Esophagus squamous epithelium (tissue), 5 donors: ENCODE measurements at places on chromosomes 5 and 9.

- no peak for DNase-seq
Observed at GRCh38 chr5:91556-92263, at the start of gene PLEKHG4B. Gene PLEKHG4B (plus strand): TSS chr5:92168. CDS start chr5:92232, 64 bp downstream.

DNA sequence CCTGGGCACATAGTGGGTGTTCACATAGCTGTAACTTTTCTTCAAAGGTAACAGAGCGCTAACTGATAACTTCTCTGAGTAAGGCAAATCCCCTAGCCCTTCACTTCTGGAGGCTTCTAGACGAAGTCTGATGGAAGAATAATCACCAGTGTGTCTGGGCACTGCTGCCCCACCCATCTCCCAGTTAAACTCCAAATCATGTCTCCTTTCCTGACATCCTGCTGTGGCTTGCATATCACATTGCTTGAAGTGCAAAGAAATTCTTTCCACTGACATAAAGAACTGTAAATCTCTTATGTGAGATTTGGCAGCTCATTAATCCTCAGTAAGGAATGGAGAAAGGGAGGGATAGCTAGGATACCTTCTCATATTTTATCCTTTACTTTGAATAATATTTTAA is 74.6 kb downstream of the MARCHF11 start:
- no peak for DNase-seq

GRCh38 chr9:132192728-132193127 is 30.9 kb downstream of the NTNG2 start:
- DNase-seq, result no peak

DNA sequence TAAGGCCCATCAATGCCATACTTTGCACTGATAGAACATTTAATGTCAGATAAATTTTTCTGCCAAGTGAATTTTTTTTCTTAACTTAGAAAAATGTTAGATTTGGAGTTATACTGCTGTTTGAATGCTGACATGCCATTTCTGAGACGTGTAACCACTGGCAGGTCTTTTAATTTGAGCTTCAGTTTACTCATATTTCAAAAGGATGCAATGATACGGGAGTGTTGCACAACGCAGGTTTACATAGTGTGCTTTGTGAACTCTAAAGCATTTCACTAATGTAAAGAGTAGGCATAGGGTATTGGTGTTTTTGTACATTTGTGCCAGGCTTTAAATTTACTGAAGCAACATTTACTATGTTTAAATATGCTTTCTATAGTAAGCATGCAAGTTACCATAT is 4.2 kb downstream of the ZBTB43 start:
- DNase-seq, result no peak

- DNase-seq, result no peak
Observed at GRCh38 chr9:110886832-110887231, 151.4 kb downstream of the LPAR1 start.

DNA sequence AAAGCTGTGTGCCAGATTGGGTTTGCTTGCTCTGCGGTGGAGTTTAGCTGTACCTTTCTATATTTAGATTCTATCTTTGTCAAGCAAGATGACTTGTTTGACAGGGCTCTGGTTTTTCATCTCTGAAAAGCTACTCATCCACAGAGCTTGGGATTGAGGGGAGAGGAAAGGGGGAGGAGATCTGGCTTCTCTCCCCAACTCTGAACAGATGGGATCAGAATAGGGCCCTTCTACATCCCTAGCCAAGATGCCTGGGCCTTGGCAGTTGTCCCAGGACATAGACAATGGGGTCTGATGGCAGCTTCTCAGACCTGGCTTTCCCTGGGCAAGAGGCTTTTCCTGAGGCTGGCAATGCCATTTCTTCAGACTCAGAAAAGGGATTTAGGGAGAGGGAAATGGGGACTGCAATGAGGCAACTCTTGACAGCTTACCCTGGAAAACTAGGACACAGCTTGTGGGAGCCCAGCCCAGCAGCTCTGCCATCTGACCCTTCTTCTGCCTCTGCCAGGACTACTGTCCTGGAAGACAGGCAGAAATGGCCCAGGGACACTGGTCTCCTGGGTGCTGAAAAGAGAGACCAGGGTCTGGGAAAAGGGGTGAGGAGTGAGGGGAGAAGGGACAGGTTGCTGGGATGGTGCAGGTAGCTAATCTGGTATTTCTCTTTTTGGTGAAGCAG is 50.2 kb upstream of the ASTN2 start:
- no peak for DNase-seq

- DNase-seq, result no peak
Observed at GRCh38 chr5:65825408-65826328, 100.7 kb upstream of the ERBIN start.

GRCh38 chr5:126198531-126198930 is 224.7 kb upstream of the GRAMD2B start:
- DNase-seq, result no peak

- no peak for DNase-seq
Observed at GRCh38 chr5:147426640-147427327, 83.1 kb downstream of the DPYSL3 start.

GRCh38 chr5:141706121-141706520 is 24.1 kb upstream of the ARAP3 start:
- DNase-seq, result no peak

DNA sequence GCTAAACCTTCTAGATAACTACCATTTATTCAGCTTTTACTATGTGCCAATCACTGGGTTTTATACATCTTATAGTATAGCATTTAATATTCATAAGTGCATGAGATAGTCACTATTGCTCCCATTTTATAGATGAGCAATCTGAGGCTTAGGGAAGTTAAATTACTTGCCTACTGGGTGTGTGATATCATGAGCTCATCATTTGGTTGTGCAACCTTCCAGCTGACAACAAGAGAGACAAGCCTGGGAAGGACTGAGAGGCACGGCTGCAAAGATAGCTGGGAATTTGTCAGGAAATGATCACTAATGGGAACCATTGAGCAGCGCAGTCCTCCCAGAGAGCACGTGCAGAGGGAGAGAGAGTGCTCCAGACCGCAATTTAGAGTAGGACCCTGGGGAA is 481.6 kb upstream of the KIF2A start:
- DNase-seq, result no peak

DNA sequence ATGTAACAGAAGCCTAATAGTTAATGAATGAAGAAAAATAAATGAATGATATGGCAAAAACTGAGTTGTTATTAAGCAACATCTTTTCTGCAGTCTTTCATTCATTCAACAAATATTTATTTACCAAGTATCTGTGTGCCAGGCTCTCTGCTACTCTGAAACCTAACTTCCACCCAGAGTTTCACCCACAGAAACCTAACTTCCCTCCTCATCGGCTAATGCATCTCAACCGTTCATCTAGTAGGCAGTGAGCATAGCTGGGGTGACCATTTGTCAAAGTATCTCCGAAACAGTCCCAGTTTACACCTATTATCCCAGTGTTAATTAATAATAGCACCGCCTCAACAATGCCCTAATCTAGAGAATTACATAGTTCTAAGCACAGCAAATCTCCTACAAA is 1.5 kb downstream of the TTC39B start:
- DNase-seq, result no peak

DNA sequence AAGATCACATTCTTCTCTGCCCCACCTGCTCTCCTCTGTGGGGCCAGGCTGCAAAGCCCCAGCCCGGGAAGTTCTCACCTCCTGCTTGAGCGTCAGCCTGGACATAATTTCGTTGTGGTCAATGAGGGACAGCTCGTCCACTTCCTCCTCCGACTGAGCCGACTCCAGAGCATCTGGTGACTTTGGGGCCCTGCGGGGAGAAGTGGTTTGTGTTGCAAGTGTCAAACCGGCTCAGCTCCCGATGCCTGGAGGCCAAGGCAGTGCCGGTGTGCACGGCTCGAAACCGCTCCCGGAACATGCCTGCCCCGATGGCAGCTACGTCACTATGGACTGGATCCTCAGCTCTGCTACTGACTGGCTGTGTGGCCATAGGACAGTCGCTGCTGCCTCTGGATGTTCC is 52.8 kb downstream of the PRRT1B start:
- DNase-seq, result no peak

DNA sequence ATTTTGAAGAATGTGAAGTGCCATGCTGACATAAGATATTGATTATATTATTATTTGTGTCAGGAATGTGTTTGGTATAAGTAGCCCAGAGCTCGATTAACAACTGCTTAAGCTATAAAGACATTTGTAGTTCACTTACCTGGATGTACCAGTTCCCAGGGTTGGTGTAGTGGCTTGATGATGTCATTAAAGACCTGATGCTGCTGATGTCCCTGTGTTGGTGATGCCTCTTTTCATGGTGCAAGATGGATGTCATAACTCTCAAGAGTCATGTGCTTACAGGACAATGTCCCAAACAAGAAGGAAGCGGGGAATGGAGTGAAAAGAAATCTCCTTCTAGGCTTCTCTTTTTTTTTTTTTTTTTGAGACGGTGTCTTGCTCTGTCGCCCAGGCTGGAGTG is 11.5 kb upstream of the GDNF start:
- no peak for DNase-seq

DNA sequence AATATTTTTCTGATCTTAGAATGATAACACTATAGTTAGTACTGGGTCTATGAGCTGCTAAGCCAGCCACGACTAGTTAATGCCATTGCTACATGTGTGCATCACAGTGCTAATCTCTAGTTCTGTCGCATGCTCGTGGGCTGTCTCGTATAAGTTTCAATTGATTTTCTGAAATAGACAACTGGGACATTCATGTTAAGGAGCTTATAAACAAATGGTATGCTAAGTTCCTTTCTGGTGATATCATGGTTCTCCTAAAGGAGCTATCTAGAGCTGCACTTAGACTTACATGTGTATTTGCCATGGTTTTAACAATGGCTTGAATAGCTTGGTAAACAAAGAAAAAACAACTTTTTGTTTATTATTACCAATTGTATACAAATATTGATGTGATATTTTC is 46.2 kb downstream of the F2RL2 start:
- no peak for DNase-seq

- no peak for DNase-seq
Observed at GRCh38 chr9:116163293-116164055, 9.9 kb downstream of the PAPPA start.

- DNase-seq, result no peak
Observed at GRCh38 chr9:34689512-34689911, 1.6 kb downstream of the CCL19 start.

DNA sequence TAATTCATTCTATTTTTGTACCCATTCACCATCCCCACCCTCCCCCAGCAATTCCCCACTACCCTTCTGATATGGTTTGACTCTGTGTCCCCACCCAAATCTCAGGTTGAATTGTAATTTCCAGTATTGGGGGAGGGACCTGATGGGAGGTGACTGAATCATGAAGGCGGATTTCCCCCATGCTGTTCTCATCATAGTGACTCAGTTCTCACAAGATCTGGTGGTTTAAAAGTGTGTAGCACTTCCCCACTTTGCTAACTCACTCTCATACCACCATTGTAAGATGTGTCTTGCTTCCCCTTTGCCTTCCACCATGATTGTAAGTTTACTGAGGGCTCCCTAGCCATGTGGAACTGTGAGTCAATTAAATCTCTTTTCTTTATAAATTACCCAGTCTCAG is 25.9 kb upstream of the TESK1 start:
- no peak for DNase-seq

- DNase-seq, result no peak
Observed at GRCh38 chr9:109791003-109791677, 11.1 kb downstream of the PALM2AKAP2 start.

DNA sequence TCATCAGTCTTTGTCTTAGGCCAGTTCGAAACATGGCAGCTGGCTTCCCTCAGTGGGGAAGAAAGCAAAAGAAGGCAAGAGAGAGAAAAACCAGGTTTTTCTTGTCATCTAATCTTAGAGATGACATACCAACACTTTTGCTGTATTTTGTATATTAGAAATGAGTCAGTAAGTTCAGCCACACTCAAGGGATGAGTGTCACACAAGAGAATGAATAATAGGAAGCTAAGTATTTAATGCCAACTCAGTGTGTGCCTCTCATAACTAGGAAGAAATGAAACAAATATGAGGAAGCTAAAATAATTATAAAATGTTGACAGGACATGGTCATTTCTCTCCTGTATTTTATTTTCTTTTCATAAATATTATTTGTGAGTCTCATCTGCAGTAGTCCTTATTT is 65.3 kb downstream of the CDH12 start:
- no peak for DNase-seq

GRCh38 chr5:56480705-56481427 is 247.7 kb upstream of the ANKRD55 start:
- DNase-seq, result no peak
